ENCODE measurements at places on chromosomes 4 and X.

GRCh38 chrX:42075032-42075431, 151.7 kb upstream of the CASK start:
- DNase-seq, result no peak

DNA sequence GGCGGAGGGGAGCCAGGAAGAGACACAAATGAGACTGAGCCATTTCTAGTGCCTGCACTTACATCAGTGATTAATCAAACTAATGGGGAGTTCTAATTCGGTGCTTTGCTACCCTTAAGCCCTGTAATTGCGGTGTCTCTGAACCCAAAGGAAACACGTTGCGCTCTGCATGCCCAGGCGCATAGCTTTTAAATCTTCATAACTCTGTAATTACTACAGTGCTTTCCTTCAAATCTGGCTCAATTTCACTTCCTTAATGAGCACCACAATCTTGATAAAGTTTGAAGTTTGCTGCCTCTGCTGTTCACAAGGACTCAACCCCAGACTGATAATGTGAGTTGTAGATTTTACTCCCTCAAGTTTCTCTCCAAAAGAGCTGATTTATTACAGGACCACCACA, 5.7 kb upstream of the NHS start:
- DNase-seq, result peak; percentile 1

DNA sequence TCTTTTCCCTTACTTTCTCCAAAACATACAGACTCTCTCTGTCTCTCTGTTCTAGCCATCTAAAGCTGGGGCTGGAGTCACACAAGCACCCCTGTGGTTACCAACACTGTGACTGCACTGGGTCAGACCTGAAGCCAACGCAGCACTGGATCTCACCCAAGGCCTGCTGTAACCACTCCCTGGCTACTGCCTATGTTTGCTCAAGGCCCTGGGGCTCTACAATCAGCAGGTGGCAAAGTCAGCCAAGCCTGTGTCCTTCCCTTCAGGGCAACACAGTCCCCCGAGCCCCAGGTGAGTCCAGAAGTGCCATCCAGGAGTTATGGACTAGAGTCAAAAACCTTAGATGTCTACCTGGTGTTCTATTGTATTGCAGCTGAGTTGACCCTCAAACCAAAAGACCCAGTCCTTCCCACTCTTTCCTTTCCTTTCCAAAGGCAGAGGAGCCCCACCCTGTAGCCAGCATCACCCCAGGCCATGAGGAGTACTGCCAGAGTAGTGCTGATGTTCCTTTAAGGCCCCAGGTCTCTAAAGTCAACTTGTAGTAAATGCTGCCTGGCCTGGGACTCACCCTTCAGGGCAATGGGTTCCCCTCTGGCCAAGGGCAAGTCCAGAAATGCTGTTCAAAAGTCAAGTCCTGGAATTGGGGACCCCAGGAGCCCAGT, 58.8 kb upstream of the RAP2C start:
- no peak for DNase-seq

GRCh38 chr4:680928-681645, 6.7 kb downstream of the MYL5 start:
- DNase-seq, result peak; percentile 68

GRCh38 chr4:142353149-142353738, 492.9 kb downstream of the INPP4B start:
- DNase-seq, result peak; percentile 78

DNA sequence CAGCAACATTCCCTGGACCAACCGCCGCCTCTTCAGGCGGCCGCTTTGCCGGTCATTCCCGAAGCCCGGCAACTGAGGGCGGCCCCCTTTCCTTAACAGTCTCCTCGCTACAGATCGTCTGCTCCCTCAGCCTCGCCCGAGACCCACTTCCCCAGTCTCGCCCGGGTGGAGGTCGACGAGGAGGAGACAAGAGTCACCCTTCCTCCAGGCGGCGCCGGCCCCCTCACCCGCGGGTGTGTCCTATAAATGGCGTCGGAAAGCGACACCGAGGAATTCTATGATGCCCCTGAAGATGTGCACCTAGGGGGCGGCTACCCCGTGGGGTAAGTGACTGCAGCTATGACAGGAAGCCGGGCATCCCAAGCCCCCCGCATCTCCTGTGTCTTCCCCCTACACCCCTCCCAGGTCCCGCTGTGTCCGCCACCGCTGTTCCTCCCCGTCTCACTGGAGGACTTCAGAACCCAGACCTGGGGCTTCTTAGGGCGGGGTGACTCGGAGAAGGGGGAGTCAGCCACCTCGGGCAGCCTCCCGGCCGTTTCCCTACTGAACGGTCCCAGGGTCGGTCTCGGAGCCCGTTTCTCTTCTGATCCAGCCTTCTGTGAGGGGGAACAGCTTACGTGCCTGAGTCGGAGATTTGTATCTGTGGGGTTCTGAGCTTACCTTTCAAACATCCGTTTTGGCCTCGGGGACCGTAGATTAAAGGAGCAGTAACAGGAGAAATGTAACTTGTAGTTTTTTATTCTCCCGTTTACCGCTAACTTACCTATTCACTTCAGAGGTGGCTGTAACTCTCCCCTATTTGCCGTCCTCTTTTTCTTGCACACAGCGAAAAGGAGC, 570 bp downstream of the WDR44 start:
- peak; percentile 82 for DNase-seq

DNA sequence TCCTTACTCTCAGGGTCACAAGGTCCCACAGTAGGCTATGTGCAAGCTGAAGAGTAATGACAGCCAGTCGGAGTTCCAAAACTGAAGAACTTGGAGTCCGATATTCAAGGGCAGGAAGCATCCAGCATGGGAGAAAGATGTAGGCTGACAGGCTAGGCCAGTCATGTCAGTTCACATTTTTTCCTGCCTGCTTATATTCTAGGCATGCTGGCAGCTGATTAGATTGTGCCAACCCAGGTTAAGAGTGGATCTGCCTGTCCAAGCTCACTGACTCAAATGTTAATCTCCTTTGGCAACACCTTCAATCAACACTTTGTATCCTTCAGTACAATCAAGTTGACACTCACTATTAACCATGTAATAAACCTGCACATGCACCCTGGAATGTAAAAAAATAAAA, 960.9 kb upstream of the HS3ST1 start:
- DNase-seq, result no peak

- no peak for DNase-seq
These were observed 42.2 kb downstream of the SMIM20 start for GRCh38 chr4:25956260-25956659.

GRCh38 chr4:45317276-45317675, 590.9 kb upstream of the GNPDA2 start:
- no peak for DNase-seq

DNA sequence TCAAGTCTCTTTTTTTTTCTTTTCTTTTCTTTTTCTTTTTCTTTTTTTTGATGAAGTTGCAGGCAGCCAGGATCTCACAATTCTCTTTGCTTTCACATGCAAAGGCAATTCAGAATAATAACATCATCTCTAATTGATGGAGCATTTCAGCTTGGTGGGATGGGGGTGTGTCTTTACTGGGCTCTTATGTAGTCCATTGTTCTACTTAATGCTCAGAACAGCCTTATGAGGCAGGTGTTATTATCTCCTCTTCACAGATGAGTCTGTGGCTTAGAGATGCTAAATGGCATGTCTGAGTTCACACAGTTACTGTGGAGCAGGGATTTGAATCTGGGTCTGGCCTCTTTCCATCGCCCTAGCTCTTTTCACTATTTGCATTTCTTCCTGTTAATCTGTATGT, 70.2 kb downstream of the TRPC5 start:
- DNase-seq, result peak; percentile 45

GRCh38 chrX:155968326-155968661, 29.2 kb upstream of the IL9R start:
- DNase-seq, result no peak

GRCh38 chrX:672931-673330, 42.3 kb downstream of the SHOX start:
- DNase-seq, result no peak

- DNase-seq, result no peak
These were observed 13.4 kb upstream of the TNIP3 start for GRCh38 chr4:121177246-121178137.

- no peak for DNase-seq
These were observed 456.8 kb downstream of the TRIML1 start for GRCh38 chr4:188596021-188596420.

- no peak for DNase-seq
These were observed 53.3 kb upstream of the LNX1 start for GRCh38 chr4:53644607-53645006.

GRCh38 chr4:143285696-143286437, 50.8 kb upstream of the GAB1 start:
- no peak for DNase-seq

- DNase-seq, result no peak
These were observed 5.9 kb upstream of the TNIP2 start for GRCh38 chr4:2762048-2762447.

DNA sequence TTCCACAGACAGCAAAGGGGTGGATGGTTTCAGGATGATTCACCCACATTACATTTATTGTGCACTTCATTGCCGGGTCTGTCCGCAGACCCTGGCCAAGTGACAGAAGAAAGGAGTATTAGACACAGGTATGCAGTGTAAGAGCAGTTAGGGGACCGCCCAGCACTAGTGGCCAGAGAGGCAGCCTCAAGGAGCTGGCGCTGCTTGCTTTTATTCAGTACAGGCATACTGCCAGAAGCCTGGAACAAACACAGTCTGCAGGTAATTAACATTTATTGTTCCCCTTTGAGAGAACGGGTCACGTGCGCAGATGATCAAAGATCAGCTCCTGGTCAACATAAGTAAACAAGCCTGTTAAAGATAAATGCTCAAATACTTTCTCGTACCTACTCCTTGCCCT, 1639.0 kb upstream of the IGFBP7 start:
- DNase-seq, result no peak

GRCh38 chrX:134566506-134566905, 91.8 kb downstream of the PLAC1 start:
- no peak for DNase-seq

- DNase-seq, result peak; percentile 76
These were observed 206.3 kb downstream of the SLC7A11 start for GRCh38 chr4:138035781-138036258.

GRCh38 chr4:96379524-96379923, 539.6 kb downstream of the PDHA2 start:
- peak; percentile 36 for DNase-seq

DNA sequence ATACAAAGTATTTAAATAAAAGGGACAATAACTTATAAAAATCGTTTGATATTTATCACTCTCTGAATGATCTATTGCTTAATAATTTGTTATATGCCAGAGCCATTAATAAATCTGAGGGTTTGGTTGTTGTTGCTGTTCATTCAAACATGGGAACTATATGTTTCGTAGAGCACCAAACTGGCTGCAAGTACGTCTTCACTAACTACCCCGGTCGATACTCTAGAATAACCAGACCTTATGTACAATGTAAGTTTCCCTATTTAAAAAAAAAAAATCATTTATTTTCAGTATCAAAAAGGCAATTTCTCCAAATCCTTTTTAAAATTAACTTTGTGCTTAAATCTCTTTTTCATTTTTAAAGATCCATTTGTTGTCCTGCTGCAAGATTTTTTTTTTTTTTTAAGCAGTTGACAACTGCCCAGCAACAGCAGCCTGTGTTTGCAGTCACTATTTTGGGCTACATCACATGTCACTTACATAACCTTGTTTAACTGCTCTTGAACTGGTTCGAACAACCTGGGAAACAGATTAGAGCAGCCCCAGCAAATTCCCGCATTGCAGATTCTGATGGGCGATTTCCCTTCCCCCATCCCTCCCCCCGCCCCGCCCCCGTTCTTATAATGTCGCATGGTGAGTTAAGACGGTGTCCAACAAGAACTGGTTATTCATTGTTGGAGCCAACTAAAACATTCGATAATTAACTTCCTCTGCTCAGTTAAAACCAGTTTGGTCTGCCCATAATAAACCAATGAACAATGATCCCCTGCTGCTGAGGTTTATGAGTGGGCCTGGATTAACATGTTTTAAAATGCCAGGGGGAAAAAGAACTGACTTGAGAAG, 238.9 kb downstream of the NR3C2 start:
- DNase-seq, result peak; percentile 67

- DNase-seq, result no peak
These were observed 51.5 kb upstream of the ATOH1 start for GRCh38 chr4:93777081-93777460.

GRCh38 chr4:96052827-96053226, 212.9 kb downstream of the PDHA2 start:
- DNase-seq, result no peak

- DNase-seq, result no peak
These were observed 199.7 kb upstream of the MAMLD1 start for GRCh38 chrX:150163221-150163930.

DNA sequence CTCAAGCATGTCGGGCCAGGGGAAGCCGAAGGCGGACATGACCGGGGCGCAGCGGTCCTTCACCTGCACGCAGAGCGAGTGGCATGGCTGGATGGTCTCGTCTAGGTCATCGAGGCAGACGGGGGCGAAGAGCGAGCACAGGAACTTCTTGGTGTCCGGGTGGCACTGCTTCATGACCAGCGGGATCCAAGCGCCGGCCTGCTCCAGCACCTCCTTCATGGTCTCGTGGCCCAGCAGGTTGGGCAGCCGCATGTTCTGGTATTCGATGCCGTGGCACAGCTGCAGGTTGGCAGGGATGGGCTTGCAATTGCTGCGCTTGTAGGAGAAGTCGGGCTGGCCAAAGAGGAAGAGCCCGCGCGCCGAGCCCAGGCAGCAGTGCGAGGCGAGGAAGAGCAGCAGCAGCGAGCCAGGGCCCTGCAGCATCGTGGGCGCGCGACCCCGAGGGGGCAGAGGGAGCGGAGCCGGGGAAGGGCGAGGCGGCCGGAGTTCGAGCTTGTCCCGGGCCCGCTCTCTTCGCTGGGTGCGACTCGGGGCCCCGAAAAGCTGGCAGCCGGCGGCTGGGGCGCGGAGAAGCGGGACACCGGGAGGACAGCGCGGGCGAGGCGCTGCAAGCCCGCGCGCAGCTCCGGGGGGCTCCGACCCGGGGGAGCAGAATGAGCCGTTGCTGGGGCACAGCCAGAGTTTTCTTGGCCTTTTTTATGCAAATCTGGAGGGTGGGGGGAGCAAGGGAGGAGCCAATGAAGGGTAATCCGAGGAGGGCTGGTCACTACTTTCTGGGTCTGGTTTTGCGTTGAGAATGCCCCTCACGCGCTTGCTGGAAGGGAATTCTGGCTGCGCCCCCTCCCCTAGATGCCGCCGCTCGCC, at the start of gene SFRP2:
SFRP2 (minus strand) TSS at position 671 of the 864 bp plus-strand sequence; CDS start at position 423, 248 bp downstream.
- DNase-seq, result peak; percentile 14

DNA sequence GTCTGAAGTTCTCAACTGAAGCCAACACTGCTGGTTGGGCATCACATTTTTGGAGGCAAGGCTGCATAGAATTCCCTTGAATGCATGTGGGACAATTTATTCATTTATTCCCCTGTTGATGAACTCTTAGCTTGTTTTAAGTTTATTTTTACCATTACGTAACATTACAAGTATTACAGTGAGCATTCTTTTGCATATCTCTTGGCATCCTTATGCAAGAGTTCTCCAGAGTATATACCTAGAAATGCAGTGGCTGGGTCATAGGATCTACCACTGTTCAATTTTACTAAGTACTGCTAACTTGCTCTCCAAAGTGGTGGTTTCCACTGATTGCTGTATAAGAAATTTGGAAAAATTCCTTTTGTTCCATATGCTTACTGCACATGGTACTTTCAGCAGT, 66.5 kb downstream of the UCHL1 start:
- no peak for DNase-seq

GRCh38 chr4:4820261-4820660, 39.2 kb upstream of the MSX1 start:
- DNase-seq, result no peak
